Stimulated activated CD8-positive, alpha-beta memory T cell treated with anti-CD3 and anti-CD28 coated beads, Interleukin-12 subunit alpha, Interleukin-12 subunit beta, amount 100 ng/mL, for 4 hours (primary cell): ENCODE measurements at places on chromosomes 4 and X.

DNA sequence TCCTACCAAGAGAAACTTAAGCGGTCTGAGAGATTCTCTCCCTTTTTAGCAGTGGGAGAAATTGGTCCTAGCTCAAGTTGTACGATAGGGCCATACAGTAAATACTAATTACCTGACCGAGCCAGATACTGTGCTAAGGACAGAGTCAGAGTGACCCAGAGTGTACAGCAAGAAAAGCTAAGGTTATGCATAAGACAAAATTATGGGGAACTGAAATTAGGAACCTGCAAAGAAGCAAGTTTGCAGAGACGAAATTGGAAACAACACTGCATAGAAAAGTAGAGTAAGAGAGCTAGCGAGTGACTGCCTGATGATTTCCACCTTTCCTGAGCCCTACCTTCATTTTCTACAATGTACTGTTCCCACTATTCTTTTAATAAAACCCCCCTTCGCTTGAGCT is 278.1 kb downstream of the NKX6-1 start:
- no peak for DNase-seq

GRCh38 chrX:134840370-134840769 is 150.4 kb upstream of the SMIM10 start:
- DNase-seq: no peak

GRCh38 chrX:8815460-8816065 is 14.4 kb upstream of the FAM9A start:
- DNase-seq: no peak

DNA sequence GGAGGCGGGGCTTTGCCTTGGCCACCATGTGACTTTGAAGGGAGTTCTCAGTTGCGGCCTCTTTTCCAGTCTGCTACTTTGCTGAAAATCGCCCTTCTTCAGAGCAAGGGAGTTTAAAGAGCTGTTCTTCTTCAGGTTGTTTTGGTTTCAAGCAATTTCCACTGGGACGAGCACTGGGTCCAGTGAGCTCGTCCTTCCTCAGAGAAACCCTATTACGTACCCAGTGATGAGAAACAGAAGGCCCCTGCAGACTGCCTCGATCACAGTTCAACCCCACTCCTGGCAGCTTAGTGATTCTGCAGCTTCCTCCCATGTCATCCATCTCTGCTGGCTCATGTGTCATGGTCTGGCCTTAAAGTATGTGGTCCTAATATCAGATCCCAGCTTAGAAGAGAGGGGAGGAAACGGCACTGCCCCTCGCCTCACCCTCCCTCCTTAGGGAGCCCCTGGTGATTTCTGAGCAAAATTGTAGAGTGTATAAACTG is 7.8 kb upstream of the FAM149A start:
- DNase-seq: no peak

GRCh38 chr4:163462556-163462955 is 11.0 kb downstream of the TKTL2 start:
- DNase-seq: no peak

- DNase-seq: no peak
These were observed 36.3 kb downstream of the SOD3 start for GRCh38 chr4:24831637-24832036.

DNA sequence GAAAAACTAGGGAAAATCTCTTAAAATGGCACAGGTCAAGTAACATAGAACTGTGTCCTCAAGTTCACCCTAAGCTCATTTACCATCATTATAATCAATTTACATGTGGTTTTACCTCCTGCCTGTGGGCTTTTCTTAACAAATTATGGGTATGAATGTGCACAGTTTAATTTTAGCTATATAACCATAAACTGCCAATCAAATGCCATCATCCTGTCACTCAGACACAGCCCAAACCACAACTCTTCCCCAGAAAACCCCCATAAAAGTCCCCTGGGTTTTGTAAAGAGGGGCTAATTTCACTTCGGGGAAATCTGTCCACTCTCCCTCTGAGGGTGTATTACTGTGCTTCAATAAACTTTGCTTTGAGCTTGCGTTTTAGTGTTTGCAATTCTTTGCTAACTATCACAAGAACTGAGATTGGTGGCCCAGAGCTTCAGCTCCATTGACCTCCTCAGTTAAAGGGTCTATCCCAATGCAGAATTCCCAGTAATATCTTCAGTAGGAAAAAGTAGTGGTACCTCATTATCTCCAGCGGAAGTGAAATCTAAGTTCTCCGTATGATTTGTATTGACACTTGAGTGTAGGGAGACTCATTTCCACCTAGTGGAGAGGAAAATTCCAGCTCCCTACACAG is 394.6 kb downstream of the SPOCK3 start:
- no peak for DNase-seq

DNA sequence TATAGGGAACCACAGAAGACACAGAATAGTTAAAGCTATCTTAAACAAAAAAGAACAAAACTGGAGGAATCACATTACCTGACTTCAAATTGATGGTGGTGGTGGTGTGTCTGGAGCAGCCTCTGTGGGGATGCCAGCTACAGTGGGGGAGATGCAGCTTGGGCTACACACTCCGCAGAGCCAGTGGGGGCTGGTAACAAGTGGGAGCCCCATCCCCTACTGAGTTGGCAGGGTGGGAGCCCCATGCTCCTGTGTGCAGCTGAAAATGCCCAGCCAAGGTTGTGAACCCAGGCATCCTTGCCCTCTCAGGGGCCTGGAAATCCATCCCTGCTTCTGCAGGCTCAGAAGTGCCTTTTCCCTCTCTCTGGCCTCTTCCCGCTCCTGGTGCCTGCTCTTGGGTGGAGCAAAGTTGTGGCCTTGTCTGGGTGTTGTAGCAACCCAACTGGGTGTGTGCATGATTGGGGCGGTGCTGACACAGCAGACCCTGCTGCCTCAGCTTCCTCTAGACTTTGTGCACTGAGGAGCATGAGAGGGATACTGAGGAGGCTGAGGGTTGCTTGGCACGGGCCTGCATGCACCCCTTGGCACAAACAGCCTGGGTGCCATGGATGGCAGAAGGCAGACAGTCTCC is 38.9 kb downstream of the SH3BGRL start:
- DNase-seq: no peak

- no peak for DNase-seq
These were observed 20.6 kb upstream of the BBS12 start for GRCh38 chr4:122711919-122712318.

DNA sequence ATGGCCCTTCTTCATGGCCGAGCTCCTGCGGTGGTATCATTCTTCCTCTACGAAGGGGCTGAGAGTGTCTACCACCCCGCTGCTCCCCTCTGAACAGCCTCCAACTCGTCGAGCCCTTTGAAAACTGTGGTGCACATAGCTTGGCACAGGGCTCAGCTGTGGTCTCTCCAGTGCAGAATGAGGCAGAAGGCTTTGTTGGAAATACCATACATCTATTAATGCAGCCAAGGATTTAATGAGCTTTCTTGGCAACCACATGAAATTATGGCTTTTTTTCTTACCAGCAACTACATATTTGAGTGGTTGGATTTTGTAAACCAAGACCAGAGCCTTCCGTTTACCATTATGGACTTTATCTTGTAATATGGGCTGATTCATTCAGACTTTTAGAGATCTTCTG is 61.7 kb upstream of the CBR4 start:
- no peak for DNase-seq

- DNase-seq: no peak
These were observed 61.2 kb downstream of the ACOX3 start for GRCh38 chr4:8379281-8379680.

GRCh38 chr4:128006592-128006991 is 41.4 kb downstream of the ABHD18 start:
- DNase-seq: no peak

GRCh38 chr4:45004326-45004725 is 278.0 kb upstream of the GNPDA2 start:
- no peak for DNase-seq

DNA sequence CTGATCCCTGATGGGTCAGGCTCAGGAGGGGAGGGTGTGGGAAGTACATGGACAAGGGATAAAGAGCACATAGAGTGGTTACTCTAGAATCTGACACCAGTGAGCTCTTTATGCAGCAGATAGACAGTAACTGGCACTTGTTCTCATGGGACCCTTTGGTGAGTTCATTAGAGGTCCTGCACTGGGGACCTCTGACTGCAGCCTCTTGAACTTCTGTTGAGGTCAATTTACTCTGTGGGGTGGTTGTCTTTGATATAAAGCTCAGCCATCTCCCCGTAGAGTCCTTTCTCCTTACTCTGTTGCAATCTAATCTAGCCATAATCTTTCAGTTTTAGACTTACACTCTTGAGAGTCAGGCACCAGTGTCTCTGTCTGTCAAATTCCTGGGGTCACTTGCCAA is 222.4 kb downstream of the GPAT3 start:
- no peak for DNase-seq

DNA sequence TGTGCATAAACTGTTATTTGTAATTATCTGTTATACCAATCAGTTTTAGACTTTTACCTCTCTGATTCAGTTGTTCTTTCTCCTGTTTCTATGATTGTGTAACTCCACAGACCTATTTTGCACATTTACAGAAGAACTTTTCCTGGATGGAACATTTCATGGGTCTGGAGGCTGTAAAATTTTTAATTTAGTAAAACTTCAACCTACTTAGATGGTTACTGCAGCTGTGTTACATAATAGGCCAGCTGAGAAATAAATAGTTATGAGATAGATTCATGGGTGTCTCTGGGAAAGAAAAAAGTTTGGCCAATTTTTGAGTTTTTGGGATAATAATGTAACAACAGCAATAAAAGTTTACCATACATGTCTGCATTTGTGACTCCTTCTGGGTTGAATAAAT is 253.5 kb downstream of the ARHGAP24 start:
- DNase-seq: no peak

DNA sequence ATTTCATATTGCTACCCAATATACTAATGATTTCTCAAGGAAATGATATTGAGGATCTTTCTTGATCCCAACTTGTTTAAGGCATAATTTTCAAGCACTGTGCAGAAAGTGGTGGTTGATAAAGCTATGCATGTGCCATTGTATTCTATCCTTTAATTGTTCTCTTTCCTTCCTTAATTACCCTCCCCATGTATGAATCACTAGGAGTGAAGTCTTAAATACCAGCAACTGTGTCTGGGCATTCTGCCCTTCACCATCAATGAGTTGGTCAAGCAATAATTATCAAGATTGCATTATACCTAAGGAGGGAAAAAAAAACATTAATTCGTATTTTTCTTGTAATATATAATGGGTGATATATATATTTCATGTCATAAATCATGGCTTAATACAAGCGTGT is 111.8 kb upstream of the FRMPD4 start:
- DNase-seq: no peak

GRCh38 chrX:6026429-6026828 is 202.2 kb downstream of the NLGN4X start:
- DNase-seq: no peak

DNA sequence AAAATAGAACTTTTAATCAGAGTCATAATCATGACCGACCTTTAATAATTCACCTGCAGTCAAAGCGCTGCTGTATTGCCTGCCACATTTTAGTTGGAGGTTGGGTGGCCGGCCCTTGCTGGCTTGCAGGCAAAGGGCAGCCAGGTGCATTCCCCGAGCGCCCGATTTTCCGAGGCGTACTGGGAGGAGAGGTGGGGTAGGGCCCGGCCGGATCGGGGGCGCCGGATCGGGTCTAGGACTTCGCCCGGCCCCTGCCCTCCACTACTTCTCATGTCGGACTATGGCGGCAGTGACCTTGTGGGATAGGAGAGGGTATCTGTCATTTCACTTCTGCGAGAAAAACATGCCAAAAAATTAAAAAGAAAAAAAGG is 2.5 kb upstream of the RS1 start:
- no peak for DNase-seq

DNA sequence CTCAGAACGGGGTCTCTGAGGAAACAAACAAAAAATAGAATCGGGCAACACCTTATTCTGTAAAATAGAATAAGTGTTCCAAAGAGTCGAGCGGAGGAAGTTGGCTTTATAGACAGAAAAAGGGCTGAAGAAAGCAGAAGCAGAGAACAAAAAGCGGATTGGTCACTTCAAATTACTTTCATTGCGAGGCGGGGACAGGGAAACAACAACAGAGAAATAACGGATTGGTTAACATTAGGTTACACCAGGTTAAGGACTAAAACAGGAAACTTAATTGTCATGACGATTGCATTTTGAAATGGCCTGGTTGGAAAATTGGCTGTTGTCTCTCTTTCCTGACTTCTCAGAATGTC is 433 bp upstream of the COQ2 start:
- no peak for DNase-seq

GRCh38 chr4:1463927-1464540 is 57.8 kb upstream of the NKX1-1 start:
- no peak for DNase-seq

DNA sequence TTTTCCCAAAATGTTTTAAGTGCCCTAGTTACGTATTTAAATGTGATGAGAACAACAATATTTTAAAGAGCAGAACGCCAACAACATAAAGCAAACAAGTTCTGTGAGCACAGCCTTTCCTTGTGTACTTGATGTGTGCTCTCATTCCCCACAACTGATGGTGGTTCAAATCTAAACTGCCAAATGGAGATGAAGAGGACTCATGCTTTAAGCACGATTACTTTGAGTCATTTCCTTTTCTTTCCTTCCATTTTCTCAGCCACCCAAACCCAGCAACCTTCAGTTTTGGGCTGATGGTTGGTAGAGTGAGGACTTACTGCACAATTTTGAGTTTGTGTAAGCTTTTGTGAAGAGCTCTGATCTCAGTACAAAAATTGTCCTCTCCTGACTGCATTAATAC is 1.7 kb downstream of the NSD2 start:
- no peak for DNase-seq

DNA sequence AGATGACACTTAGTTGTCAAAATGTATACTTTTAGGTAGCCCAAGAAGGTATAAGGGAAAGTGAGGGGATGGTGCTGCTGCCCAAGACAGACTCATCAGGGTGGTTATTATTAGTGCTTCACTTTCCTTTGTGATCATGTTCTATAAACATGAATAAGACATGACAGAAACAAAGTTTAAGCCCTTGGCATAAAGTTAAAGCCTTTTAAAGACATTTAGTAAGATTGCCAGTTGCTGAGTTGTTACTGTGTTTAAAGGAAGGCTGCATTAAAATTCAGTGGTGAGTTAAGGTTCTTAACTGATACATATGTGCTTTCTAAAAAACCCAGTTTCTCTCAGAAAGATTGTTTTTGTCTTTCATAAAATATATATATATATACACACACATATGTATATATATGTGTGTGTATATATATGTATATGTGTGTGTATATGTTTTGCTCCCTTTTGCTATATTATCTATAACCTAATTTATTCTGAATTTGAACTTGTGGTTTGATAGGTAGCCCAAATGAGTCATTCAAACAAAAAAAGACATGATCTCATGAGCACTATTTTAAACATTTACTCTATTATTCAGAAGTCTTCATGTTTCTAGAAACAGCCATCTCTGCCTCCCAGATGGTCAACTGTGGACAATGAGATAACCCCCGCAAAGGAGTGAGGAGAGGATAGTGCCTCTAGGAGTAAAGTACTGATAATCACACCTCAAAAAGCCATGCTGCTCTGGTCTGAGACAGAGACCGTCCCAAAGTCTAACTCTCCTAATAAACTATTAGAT is 98.1 kb upstream of the OTUD4 start:
- DNase-seq: no peak

GRCh38 chr4:157911662-157912061 is 261.2 kb downstream of the GASK1B start:
- DNase-seq: no peak
